ENCODE measurements at places on chromosomes 3 and 15.

- no peak for DNase-seq
These were observed 175.9 kb downstream of the THRB start for GRCh38 chr3:24318677-24319287.

- DNase-seq: no peak
These were observed 58.7 kb upstream of the MRPL3 start for GRCh38 chr3:131561511-131561910.

DNA sequence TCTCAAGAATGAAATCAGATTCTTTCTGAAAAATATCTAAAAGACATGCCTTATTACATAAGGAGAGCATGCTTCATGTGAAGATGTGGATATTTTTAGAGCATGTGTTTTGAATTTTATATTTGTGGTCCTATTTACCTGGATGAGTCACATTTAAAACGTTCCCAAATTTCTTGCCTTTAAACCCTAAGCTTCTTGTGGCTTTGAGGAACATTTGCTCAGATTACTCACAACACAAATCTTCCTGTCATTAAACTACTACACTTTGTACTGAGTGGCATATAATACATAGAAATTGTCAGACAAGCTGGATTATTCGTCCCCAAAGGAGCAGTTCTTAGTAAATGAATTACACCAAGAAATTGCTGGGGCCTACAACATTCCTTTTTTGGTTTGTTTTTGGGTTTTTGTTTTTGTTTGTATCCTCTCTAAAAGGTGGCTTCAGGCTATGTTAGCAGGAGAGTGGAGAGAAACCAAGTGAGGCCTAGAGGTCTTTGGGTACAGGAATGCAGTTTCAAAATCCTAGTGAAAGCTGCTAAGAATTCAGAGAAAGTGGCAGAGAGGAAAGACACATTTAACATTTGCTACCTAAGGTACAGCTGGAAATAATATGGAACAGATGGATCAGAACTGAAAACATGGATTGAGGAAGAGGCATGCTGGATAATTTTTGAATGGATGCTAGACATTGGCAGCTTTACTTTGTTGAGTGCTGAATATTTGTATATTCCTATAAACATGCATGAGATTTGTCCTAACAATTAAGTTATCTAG, 128.1 kb downstream of the RPL22L1 start:
- no peak for DNase-seq

DNA sequence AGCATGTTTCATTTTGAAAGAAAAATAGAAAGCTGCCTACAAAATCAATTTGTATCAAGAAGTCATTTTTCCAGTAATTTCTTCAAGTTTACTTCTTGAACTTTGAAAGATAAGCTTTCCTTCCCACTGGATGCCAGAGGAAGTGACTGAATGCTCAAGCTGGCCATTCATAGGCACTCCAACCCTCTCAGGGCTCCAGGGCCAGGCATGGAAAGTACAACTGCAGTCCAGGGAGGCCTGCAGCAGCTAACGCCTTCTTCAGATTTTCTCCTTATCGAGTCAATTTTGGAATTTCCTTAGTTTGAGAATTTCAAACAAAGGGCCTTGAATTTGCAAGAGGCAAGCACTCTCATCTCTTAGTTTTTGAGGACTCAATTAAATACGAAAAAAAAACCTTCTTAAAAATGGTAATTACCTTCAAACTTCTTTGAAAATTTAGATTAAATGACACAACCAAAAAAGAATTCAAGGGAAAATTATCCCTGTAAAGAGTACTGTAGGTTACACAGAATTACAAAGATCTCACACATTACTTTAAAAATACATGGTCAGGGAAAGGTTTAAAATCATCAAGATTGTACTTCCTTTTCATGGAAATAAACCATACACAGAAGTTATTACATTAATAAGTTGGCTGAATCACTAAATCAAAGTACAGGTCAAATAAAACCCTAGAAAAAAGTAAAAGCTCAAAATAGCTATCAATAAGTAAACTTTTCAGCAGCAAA, 2.5 kb downstream of the UBP1 start:
- no peak for DNase-seq

DNA sequence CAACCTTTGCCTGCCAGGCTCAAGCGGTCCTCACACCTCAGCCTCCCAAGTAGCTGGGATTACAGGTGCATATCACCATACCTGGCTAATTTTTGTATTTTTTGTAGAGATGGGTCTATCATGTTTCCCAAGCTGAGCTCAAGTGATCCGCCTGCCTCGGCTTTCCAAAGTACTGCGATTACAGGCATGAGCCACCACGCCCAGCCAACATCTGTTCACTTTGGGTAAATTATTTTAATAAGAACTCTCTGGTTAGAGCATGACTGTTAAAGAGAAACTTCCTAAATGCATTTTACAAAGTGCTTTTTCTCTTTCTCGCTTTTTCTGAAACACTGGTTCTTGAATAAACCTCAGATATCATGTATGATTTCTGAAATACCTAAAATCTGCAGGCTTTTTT, 172.5 kb downstream of the PTPRG start:
- DNase-seq: no peak

- DNase-seq: no peak
These were observed 242.1 kb upstream of the C2CD4B start for GRCh38 chr15:62407216-62407615.

GRCh38 chr15:37536967-37537605, 397.4 kb upstream of the TMCO5A start:
- no peak for DNase-seq

GRCh38 chr3:8423307-8423706, 78.3 kb upstream of the LMCD1 start:
- no peak for DNase-seq

DNA sequence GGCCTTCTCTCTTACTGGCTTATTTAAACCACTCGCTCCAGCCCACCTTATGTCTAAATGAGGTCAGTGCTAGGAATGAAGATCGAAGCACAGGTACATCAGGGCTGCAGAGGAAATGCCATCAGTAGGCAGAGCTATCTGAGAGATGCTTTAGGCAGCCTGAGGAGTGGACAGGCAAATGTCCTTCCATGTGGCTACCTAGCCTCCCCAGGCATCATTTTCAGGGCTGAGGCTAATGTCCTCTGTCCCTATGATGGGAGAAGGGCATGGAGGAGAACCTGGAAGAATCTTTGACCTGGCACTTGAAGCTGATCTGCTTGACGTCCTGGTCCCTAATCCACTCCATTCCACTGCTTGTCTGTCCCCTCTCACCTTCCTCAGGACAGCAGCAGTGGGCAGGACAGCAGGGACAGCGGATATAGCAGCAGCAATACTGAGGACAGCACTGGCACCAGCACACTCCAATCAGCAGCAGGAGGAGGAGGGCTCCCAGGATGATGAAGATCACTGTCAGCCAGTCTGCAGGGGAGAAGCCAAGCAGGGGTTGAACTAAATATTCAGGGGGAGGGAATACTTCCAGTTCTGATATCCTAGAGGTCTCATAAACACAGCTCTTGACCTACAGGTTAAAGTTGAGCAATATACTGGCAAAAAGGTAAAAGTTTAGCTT, 21.0 kb downstream of the ILDR1 start:
- DNase-seq: no peak

GRCh38 chr15:23764306-23764705, 77.2 kb upstream of the NDN start:
- no peak for DNase-seq

DNA sequence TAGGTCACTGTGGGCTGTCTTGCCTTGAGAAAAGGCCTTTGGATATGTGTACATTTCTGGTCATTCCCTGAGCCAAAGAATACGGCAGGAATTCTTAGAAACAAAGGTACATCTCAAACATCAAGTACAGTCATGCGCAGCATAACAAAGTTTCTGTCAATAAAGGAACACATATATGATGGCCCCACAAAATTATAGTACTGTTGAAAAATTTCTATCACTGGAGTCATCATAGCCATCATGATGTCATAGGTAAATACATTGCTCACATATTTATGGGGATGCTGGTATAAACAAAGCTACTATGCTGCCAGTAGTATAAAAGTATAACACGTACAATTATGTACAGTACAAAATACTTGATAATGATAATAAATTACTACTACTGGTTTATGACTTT, 38.9 kb upstream of the NECTIN3 start:
- DNase-seq: no peak

- no peak for DNase-seq
These were observed 21.9 kb downstream of the KLHL6 start for GRCh38 chr3:183533412-183534132.

DNA sequence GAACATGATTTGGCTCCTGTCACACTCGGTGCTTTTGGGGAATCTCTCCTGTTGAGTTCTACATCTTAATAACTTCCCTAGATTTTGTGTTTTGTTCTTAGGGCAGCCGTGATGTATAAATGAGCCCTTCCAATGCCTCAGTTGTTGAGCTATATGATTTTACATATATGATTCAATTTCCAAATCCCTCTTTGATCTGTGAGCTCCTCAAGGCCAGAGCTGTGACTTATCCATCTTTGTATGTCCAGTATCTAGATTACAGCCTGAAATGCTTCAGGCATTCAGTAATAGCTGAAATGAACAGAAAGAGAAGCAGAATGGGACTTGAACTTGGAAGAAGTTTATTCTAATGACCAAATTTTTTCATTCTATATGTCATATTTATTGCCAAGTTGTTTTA, 26.6 kb downstream of the CGGBP1 start:
- DNase-seq: no peak

DNA sequence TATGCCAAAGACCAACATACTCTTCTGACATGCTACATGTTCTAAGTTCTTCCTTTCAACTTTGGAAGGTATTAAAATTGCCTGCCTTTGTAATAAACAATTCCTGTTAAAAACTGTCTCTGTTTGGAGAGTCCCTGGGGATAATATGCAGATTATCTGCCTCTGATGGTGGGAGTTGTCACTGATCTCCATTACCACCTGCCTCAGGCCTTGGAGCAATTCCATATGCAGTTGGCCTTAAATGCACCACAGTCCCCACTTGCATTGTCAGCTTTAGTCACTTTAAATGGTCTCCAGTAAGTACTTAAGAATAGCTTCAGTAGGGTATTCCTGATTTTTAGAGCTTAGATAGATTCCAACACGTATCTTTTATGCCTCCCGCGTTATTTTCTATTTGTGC, 121.1 kb upstream of the GOLIM4 start:
- no peak for DNase-seq

DNA sequence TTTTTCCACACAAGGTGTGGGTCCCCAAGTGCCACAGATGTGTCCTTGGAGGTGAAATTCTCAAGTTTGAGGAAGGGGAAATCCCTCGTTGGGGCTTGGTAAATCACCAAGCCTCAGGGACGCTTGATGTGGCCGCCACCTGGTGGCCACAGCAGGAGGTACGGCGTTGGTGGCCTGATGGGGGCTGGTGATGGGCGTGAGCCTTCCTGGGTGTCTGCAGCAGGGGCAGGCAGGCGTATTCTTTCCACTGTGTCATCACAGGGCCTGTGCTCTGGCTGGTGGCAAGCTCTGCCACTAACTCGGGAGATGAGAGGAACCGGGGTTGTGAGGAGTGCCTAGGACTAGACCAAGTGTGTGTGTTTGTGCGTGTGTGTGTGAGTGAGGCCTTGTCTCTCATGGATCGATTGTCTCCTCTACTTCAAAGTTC, 4.2 kb downstream of the ACOX2 start:
- peak; percentile 73 for DNase-seq

DNA sequence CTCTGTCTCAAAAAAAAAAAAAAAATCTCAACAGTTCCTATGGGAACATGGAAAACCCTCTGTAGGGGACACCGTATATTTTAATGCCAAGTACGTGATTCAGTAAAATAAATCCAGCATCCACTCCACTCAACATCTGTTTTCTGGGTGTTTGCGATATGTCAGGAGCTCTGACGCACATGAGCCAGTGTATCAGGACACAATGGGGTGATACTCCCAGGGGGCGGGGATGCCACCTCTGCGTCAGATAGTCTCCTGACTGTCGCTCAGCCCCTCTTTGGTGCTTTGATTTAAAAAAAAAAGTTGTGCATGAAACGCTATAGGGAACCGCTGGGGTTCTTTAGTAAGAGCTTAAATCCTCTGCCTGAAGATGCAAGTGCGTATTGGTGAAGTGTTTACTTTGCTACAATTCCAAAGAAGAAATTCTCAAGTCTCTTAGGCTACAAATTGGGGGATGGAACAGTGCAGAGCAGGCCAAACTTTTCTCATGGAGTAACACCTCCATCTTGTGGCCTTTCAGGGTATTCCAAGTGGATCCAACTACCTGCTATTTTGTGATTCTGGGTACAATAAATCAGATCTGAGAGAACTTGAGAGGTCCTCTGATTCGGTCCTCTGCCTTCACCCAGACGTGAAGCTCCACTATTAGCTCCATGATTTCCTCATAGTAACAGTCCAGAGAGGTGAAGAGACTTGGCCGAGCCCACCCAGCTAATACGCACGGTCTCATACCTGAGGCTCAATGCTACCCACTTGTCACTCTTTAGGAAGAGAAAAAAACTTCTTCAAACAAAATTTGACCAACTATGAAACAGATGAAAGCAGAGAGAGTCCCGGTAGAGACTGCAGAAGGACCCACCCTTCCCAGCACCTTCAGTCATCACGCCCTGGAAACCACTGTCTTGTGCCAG, 9.3 kb upstream of the NR2E3 start:
- DNase-seq: no peak

GRCh38 chr3:73270839-73271483, 209.5 kb downstream of the EBLN2 start:
- DNase-seq: no peak

- peak; percentile 40 for DNase-seq
These were observed 37.8 kb downstream of the ZNF445 start for GRCh38 chr3:44439499-44440295.

- no peak for DNase-seq
These were observed 146.9 kb upstream of the RARB start for GRCh38 chr3:25281041-25281731.

DNA sequence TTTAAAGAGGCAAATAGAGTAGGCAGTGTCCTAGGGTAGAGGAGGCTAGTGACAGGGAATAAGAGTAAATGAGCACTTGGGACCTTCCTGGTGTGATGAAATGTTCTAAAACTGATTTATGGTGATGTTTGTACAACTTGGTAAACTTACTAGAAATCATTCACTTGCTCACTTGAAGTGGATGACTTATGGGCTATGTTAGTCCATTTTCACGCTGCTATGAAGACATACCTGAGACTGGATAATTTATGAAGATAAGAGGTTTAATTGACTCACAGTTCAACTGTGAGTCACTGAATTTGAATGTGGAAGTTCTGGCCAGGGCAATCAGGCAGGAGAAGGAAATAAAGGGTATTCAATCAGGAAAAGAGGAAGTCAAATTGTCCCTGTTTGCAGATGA, 31.7 kb upstream of the DHX36 start:
- DNase-seq: no peak

DNA sequence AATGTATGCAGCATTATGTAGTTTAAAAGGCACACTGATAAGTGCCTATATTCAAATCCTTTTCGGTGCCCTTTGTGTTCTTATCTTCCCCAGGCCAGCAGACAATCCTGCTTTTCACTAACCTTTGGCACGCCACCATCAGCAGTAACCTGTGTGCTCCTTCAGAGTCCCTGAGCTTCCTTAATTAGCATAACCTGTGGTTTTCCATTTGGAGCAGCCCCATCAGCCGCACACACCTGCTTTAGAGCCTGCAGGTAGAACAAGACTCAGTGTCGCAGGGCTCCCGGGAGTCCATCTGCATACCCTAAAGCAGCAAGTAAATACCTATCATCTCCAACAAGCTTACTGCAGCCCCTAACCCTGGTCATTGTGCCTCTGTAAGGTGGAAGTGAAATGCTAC, 755.1 kb downstream of the ROBO2 start:
- DNase-seq: no peak

- DNase-seq: no peak
These were observed 27.7 kb downstream of the PTX3 start for GRCh38 chr3:157464321-157464720.

Data from GM18507 (cell line).